ENCODE measurements at places on chromosomes 2 and 18. TPM values are rescaled to one million over a fixed set of nuclear protein-coding genes. Genes with fewer than 3 reads are reported as not detected.

GRCh38 chr2:219220652-219221402 is 2.1 kb upstream of the ABCB6 start:
- DNase-seq = no peak

- no peak for DNase-seq
Measured at GRCh38 chr2:200086911-200087310, 131.5 kb downstream of the MAIP1 start.

The NPAS2 gene
- total RNA-seq = 1.8 TPM

The SCN9A gene
- 6.1 TPM for total RNA-seq

The FER1L5 gene
- total RNA-seq = 0.69 TPM

The CRACDL gene
- 0.07 TPM for total RNA-seq

DNA sequence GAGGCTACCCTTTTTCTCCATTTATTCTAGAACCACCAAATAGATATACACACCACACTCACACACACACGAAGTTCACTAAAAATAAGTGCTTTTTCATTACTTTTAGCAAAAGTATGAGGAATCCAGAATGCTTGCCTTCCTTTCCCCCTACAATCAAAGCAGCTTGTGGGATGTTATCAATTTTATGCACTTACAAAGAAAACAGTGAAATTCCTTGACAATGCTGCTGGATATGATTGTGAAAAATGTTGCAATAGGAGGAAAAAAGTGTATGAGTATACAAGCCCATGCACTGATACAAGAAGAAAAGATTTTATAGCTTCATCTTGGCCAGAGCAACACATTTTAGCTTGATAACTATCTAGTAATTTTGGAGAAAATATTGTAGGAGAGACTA is 269.2 kb downstream of the XIRP2 start:
- no peak for DNase-seq

DNA sequence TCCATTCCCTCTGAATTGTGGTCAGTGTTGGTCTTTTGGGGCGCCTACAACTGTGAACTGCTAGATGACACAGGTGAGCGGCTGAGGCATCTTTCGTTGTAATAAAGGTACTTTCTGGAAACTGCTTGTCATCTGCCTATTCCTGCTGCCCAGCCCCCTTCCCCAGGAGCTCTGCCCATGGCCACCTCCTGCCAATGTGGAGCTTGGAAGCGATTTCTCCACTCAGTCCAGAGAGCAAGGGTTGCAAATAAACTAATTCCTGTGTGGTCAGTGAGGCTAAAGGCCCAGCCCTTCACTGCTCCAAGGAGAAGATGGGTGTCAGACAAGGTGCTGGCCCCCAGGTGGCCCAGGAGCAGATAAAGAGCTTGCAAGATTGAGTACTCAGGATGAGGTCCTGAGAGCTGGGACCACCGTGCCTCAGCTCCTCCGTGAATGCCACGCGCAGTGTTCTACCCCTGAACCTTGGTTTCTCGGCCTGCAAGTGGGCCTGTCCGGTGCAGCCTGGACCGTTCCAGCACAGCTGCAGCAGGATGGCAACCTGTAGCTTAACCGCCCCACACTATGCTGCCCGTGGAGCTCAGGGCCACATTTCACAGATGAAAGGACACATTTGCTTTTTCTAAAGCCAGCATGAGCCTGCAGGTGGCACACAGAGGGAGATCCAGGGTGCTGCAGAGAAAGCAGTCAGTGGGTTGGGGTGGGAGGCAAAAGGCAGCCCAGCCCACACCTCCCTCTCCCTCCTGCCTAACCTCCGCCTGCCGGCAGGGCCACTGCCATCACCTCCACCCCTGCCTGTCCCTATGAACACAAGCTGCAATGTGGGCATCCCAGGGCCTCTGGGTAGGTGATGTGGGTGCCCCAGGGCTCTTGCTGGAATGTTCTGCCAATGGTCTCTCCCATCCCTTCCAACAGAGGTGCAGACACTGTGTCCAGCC is 78.7 kb upstream of the OTOF start:
- no peak for DNase-seq

The RGPD3 gene
- 0.17 TPM for total RNA-seq

- DNase-seq = no peak
Measured at GRCh38 chr2:726169-726568, 49.0 kb upstream of the TMEM18 start.

GRCh38 chr2:197647961-197648690 is 27.3 kb downstream of the RFTN2 start:
- DNase-seq = no peak

The ST6GAL2 gene
- total RNA-seq = 16.2 TPM

The VSNL1 gene
- 108 TPM for total RNA-seq
